ENCODE measurements at places on chromosomes 3 and 15.
A peak's percentile ranks its signal among the peaks of the same experiment; 100 is the strongest.

DNA sequence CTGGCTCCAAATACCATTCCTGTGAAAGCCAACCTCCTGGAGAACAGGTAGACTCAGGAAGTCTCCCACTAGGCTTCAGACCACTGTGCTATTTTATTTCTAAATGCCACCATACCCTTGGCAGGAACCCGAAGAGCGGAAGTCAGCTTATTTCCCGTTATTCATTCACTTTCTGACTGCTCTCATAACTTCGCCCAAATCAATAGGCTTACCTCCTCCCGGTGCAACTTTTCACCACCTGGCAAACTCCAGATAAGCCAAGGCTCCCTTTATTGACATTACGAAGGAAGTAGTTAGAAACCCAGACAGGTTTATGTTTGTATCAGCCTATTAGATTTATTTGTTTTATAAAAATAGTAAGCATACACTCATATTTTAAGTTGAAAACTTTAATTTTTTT lies 3.3 kb upstream of the CCDC54 start:
- peak; percentile 57 for DNase-seq

GRCh38 chr3:150640256-150640655 lies 37.1 kb downstream of the SELENOT start:
- DNase-seq = no peak

DNA sequence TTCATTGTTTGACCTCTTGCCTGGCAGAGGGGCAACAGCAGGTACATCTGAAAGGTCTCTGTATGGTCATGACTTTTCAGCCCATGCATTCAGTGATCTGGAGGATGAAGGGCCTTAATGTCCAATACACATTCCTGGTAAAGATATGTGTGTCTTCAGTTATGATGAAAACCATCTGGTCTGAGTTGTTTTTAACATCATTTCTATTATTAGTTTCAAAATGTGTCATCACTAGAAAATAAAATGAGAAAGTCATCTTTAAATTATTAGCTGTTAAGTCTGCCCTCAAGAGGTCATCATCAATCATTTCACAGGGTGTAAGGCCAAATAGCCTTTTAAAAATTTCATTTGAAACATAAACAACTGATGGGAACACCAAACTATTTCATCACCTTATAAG lies 92.1 kb upstream of the PLSCR4 start:
- DNase-seq = no peak

GRCh38 chr3:67294341-67294740 lies 296.2 kb downstream of the KBTBD8 start:
- no peak for DNase-seq

- DNase-seq = no peak
Measured at GRCh38 chr3:156148946-156149381, 28.6 kb downstream of the KCNAB1 start.

- DNase-seq = no peak
Measured at GRCh38 chr15:52287114-52287513, 8.5 kb downstream of the MYO5C start.

GRCh38 chr15:91853948-91854638 lies 585 bp downstream of the SLCO3A1 start:
- peak; percentile 27 for DNase-seq

DNA sequence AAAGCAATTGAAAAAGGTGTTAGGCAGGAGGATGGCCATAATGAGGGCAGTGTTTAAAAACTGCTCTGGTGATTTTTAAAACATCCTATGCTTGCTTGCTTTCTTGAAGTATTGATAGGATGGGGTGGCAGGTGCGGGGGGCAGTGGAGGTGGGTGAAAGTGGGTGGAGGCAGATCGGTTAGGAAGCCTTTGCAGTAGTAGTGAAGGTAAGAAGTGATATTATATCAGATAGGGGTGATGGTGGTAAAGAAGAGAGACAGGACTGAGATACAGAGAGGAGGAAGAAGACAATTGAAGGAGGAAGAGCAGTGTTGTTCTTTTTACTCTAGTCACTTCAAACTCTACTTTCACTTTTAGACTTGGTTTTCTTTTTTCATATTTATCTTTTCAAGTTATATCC lies 11.1 kb downstream of the ZNF80 start:
- no peak for DNase-seq

DNA sequence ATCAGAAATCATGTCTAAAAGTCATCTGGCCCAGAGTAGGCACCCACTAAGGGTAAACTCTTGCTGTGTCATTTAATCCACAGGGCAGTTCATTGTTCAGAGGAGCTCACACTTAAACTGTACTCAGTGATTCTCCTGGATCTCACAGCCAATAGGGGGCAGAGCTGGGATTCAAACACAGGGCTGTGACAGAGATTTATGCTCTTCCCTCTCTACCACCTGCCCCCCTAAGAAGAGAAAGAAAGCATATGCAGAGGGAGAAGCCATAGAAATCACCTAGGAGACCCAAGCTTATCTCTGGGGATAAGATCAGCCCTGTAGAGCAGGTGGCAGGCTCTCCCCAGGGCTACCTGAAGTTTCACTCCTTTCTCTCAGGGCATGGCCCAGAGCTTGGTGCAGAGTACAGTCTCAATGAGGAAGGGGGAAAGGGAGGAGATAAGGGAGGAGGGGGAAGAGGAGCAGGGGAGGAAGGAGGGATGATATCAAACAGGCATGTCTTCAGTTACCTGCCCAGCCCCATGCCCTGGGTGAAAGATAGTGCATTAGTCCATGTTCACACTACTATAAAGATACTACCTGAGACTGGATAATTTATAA lies 51.8 kb upstream of the ADPGK start:
- DNase-seq = no peak

- no peak for DNase-seq
Measured at GRCh38 chr3:181630853-181631252, 80.9 kb upstream of the SOX2 start.

DNA sequence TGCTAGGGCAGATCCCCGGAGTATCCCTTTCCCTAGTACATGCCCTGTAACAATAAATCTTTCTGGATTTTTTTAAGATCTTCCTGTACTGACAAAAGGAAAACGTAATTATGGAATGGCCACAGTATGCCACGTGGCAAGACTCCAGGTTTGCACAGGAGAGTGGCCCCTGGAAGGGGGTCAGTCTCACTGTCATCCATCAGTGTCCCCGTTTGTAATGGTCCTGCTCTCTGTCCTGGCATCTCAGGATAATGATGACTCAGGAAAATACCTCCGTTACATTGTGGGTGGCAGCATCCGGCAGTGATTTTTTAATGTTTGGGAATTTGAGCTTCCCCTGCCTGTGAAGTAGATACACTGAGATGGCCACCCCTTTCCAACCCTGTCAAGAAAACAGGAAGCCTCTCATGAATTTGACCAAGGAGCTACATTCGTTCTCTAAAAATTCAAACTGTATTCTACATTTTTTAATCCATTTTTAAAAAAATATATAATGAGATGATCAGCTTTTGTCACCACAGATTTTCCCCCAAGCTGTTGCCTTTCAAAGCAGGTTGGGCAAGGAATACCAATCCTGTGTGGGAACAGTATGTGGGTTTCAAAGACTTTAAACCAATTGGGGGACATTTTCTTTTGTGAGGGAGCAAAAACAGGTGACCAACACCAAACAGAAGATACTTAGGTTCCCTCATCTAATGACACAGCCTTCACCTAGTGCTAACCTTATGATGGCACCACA lies 110.4 kb downstream of the C3orf70 start:
- DNase-seq = no peak

- no peak for DNase-seq
Measured at GRCh38 chr3:17678116-17678741, 64.2 kb downstream of the TBC1D5 start.

DNA sequence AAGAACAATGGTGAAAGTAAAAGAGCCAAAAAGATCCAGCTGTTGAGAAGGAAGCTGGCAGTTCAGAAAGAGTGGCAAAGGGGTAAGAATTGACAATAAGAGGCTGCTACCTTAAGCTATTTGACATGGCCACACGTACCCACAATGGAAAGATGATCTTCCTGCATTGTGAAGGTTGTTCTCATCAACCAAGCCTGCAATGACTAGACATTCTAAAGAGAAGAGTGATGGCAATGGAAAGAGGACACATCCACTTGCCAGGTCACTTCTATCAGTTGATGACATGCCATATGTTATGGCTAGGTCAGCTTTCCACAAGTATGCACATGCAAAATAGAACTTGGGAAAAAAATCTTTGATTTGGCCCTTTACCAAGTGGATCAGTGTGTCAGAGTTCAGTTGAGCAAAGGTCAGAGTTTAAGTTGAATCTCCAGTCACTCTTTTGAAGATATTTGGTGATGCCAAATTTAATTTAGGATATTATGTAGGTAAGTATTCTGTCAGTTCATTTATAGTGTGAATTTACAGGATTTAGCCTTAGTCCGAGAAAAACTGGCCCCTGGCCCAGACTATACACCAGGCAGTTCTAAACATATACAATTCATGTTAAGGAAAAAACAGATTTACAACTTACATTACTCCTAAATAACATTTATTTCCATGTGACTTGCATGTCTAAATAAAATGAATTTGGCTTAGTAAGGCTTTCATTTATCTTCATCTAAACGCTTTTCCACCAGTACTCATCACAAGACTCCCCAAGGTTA lies 104.9 kb upstream of the FLNB start:
- DNase-seq = no peak

DNA sequence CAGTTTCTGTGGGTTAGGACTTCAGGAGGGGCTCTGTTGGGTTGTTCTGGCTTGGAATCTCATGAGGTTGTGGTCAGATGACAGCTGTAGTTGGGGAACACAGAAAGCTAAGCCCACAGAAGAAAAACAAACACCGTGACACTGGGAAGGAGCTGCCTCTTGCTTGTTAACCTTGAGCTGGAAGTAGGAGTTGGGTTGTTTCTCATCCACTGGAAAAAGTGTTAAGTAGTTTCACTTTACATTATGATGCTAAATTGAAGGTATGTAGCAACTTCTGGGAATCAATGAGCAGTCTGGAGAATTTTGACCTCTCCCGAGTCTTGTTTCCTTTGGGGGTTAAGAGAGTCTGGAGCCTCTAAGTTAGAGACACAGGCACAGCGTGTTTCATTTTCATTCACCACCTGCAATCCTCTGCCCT lies 20.4 kb downstream of the HACD3 start:
- DNase-seq = no peak

GRCh38 chr3:150503402-150504099 lies 42.7 kb downstream of the SERP1 start:
- DNase-seq = no peak

GRCh38 chr3:149547954-149548668 lies 73.6 kb downstream of the TM4SF4 start:
- DNase-seq = peak; percentile 62

DNA sequence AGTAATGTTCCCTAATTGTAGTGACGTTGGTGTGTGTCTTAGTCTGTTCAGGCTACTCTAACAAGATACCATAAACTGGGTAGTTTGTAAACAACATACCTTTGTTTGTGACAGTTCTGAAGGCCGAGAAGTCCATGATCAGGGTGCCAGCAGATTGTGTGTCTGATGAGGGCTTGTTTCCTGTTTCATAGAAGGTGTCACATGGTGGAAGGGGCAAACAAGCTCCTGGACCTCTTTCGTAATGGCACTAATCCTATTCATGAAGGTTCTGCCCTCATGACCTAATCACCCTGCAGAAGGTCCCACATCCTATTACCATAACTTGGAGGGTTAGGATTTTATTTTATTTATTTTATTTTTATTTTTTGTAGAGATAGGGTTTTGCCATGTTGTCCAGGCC lies 11.1 kb downstream of the ATXN7 start:
- no peak for DNase-seq

DNA sequence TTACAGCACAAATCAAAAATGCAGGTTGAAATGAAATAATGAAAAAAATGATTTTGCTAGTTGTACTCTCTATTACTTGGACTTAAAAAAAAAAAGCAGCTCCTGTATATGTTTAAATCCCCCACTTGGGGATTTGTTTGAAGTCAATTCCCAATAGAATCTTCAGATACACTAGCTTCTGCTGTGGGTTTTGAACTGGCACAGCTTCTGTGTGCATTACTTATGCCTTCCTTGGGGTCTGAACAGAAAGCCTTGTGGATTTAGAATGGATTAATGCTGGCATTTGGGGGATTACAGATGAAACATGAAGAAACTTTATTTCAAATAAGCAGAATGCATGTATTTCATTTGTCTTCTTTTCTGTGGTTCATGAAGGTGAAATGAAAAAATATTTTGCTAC lies 513.2 kb upstream of the TBL1XR1 start:
- no peak for DNase-seq

DNA sequence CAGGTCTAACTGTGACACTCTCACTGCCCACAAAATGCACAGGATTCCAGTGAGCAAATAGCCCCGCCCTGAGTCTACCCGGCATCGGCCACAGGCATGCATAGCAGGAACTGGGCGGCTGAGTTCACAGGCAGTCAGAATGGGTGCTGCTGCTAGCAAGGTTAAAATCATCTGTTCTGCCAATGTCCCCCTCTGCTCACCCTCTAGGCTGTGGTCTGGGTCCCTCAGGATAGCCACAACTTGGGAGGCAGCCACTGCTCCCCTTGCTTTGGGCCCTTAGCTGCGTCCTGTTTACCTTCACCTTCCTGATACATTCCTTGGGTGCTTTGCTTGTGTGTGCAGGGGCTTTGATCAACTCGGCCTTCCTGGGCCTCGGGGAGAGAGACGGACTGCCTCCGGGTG lies 232.9 kb upstream of the RGMA start:
- peak; percentile 31 for DNase-seq

DNA sequence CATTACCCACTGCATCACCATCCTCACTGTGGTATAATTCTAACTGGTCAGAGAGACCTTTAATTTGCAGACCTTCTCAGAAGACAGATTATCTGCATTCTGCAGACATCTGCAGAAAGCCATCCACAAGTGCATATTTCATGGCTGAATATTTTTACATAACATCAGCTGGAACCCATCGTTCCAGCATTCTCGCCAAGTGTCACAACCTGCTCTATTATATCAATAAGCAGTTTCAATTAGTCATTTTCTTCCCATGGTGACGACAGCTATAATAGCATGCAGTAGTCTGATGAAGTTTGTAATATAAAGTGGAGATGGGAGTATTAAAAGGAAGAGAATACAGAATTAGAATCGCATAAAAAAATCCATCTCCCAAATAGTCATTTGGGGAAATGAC lies 334.7 kb downstream of the FHIT start:
- DNase-seq = no peak

GRCh38 chr15:35319354-35319753 lies 226.6 kb downstream of the DPH6 start:
- no peak for DNase-seq

- DNase-seq = no peak
Measured at GRCh38 chr3:129937717-129938116, 36.8 kb upstream of the TRH start.

- peak; percentile 79 for DNase-seq
Measured at GRCh38 chr15:49832511-49832910, 211.7 kb downstream of the DTWD1 start.

Measured in body of pancreas (tissue), 4 donors.